Tibial nerve (tissue), 4 donors: ENCODE measurements at places on chromosomes 2 and 18. TPM values are rescaled to one million over a fixed set of nuclear protein-coding genes. Genes with fewer than 3 reads are reported as not detected.

Gene LRATD1
- total RNA-seq, result 3.9 TPM

Gene SLC14A1
- not detected for total RNA-seq

Gene GALR1
- 0.42 TPM for total RNA-seq

Gene ANTXR1
- total RNA-seq, result 54.5 TPM
